Cardiac fibroblast (primary cell): ENCODE measurements at places on chromosomes 1 and 21.

DNA sequence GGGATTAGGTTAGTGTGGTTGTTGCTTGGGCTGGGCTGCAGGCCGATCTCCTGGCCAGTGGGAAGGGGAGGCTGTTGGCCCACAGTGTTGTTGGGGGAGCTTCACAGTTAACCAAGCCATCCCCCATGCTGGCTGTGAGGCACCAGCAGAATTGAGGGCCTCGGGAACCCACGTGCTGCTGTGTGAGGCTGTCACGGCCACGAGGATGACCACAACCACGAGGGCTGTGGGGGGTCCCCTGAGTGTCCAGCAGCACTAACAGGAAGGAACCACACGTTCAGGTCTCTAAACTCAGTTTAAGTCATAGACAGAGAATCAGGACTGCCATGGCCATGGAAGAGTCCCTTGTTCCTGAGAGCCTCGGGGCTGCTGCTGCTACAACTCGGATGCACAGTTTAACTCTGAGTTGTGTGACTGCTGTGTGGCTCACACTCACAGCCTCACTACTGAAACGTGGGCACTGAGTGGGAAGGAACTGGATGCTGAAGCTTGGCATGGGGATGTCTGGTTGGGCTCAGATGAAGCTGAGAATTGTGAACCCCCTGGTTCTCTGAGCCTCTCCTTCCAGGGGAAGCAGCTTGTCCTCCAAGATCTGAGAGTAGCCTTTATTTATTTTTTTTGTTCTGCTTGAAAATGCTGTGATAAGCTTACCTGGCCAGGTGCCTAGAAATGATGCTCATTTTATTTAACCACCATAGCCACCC is 4.8 kb upstream of the MMEL1 start:
- no peak for DNase-seq

- peak; percentile 72 for DNase-seq
Measured at GRCh38 chr1:52662645-52663313, 29.8 kb downstream of the SHISAL2A start.

- DNase-seq: no peak
Measured at GRCh38 chr21:39668369-39668768, 55.6 kb downstream of the B3GALT5 start.

DNA sequence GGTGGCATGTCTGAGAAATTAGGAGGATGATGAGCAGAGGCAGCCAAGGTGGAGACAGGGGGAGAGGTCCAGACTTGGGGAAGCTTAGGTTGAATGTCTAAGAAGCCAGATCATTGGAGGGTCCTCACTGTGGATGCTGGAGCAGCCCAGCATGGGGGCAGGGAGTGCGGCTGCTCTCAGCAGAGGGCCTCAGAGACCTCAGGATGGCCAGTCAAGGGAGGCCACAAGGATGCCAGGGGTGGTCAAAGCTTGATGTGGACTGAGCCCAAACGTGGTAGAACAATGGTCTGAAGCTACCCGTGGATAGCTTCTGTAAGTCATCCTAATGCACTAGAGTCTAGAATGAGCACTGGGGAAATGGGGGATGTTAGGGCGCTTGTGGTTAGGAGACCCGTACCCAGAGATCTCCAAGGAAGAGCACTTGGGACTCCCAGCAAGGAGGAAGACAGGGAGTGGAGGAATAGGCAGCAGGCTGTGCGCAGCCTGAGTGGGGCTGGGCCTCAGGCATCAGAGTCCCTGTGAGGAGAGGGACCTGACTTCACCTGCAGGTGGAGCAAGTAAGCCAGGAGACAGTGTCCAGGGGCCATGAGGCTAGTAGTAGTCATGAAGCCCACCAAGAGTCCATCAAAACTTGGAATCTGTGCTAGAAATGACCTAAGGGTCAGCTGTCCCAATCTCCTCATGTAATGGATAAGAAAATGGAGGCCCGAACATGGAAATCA is 4.3 kb upstream of the S100A9 start:
- DNase-seq: peak; percentile 18

- no peak for DNase-seq
Measured at GRCh38 chr1:85137660-85138059, 63.2 kb downstream of the SYDE2 start.

- peak; percentile 82 for DNase-seq
Measured at GRCh38 chr1:51296383-51297357, 33.7 kb downstream of the TTC39A start.

GRCh38 chr1:154253671-154254070 is 18.8 kb upstream of the HAX1 start:
- DNase-seq: peak; percentile 26

- no peak for DNase-seq
Measured at GRCh38 chr1:40273547-40274166, 15.6 kb downstream of the ZMPSTE24 start.

DNA sequence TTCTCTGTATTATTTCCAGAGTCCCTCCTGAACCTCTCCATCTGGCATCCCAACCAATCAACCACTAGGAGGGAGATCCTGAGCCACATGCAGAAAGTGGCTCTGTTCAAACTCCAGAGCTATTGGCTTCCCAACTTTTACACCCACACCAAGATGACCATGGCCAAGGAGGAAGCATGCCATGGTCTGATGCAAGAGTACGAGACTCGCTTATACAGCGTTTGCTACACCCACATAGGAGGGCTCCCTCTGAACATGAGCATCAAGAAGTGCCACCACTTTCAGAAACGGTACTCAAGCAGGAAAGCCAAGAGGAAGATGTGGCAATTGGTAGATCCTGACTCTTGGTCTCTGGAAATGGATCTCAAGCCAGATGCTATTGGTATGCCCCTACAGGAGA is 23.6 kb downstream of the RGSL1 start:
- DNase-seq: no peak

GRCh38 chr1:65255035-65255655 is 54.2 kb upstream of the DNAJC6 start:
- peak; percentile 24 for DNase-seq

DNA sequence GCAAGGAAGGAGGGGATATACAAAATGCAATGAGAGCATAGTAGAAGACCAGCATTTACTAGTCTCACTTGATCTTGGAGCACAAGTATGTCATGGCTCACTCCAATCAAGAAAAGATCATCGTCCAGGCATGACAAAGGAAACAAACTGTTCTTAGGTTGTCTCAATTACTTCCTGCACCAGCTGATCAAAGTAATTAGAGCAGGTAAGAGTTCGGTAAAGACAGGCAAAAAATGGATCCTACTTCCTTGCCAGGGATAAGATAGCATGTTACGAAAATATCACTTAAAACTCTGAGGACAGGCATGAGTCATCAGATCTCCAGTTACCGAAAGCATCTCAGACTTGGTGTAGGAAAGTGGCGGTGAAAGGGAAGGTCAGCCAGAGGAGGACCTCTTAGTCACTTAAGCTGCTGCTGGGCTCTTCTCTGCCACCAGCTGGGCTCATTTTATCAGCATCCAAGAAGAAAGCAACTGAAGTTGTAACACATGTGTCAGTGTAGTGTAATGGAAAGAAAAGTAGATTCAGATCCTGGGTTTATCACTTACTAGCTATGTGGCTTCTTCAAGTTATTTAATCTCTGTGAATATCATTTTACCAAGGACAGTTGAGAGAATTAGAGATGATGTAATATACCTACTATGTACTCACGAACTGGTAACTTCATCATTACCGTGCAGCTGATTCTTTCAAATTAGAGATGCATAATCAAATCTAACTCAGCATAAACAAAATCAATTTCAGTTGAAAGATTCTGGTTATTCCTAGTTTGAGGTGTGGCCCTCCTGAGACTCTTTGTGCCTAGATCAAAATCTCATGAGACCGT is 46.8 kb downstream of the XCL1 start:
- peak; percentile 69 for DNase-seq

DNA sequence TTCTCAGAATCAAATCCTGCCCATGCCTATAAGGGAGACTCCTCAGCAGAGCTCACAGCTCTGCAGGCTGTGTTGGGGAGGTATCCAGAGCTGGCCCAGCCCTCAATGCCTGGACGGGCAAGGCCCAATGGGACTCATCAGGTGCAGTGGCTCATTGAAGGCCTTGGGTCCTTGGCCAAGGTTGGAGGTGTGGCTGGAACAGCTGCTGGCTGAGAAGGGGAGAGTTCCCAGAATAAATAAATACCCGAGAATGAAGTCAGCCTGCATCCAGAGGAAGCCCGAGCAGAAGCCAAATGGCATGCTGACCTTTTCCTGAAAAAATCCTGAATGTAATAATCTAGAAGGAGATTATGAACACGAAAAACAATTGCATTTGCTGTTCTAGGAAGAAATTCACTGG is 25.2 kb upstream of the IKBKE start:
- DNase-seq: peak; percentile 49

GRCh38 chr1:61887931-61888564 is 145.8 kb downstream of the PATJ start:
- DNase-seq: peak; percentile 35

DNA sequence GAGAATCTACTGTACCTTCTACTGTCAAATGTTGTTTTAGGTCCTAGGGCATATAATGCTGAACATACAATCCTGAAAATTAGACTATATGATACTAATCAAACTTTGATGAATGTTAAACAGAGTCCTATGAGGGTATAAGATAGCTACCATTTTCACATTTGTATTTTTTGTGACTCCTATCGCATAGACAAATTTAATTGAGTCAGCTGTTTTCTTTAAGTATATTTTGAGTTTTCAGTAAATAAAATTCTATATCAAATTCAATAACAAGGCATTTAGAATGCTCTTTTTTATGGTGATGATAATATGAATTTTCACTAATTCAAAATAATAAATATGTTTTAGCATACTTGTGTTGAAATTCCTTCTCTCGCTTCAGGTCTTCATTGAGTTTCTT is 10.0 kb downstream of the LRRC39 start:
- DNase-seq: no peak

GRCh38 chr1:41574842-41575241 is 90.4 kb upstream of the EDN2 start:
- DNase-seq: no peak

DNA sequence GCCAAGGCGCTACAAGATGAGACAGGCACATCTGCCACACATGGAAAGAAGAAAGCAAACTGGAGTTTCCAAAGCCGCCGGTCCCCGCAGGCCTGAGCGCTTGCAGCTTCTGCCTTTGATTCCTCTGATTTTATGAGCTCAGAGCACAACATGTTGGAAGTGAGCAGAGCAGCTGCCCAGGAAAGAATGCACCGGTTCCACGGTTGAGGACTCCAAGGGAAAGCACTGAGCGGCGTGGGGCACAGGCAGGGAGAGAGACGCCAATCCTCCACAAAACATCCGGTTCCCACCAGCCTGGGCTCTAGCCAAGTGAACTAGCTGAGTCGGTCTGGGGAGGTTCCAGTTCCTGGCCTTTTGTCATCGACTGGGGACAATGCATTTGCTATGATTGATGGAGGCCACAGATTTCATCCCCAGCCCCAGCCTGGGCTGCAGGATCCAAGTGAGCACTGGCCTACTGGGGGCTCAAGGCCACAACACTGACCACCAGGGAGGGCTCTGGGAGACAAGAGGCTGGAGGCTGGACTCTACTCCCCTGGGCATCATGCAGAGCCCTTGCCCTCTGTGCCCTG is 253.1 kb upstream of the IRF2BP2 start:
- peak; percentile 84 for DNase-seq

- no peak for DNase-seq
Measured at GRCh38 chr1:238621405-238621804, 730.7 kb upstream of the ZP4 start.

DNA sequence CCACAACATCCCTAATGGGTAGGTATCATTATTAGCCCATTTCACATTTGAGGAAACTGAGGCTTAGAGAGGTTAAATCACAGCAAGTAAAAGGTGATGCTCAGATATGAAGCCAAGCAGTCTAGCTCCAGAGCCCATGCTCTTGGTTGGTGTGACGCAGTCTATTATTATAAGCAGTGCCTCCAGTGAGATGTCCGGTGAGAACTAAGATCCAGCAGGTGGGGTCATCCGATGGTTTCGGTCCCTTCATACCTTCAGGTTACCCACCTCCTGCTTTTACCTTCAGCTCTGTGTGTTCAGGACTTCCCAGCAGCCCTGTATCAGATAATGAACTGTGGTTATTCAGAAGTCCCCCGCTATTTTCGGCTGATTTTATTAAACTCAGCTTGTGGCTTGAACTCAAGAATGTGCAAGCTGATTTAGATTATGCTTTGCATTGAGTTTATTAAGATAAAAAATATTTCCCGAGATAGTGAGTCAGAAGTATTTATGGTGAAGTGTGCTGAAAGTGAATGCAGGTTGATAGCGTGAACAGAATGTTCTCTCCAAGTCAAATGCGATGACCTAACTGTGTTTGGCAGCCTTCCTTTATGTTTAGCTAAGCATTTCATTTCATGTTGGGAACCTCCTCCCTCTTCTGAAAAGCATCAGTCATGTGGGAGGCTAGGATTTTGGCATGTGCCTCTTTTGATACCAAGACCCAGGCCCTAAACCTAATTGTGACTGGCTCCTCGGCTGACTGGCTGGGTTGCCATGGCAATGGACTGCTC is 160.9 kb upstream of the UBE2U start:
- DNase-seq: peak; percentile 99

GRCh38 chr21:43851593-43851992 is 13.4 kb upstream of the AGPAT3 start:
- DNase-seq: no peak

DNA sequence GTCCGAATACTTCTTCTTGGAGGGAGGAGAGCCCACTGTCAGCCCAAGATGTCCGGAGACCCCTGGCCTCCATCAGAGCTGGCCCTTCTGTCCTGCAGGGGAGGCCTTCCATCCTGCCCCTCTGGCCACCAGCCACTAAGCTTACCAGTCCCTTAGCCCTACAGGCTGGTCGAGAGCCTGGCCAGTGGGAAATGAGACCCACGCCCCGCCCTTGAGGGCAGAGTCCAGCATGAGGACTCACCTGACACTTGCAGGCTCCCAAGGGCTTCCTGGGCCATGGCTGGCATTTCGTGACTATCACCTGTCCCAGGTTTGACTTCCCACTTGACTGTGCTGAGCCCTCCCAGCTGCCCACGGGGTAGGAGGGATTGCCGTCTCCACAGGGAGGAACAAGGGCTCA is 361.8 kb upstream of the VAMP3 start:
- no peak for DNase-seq

DNA sequence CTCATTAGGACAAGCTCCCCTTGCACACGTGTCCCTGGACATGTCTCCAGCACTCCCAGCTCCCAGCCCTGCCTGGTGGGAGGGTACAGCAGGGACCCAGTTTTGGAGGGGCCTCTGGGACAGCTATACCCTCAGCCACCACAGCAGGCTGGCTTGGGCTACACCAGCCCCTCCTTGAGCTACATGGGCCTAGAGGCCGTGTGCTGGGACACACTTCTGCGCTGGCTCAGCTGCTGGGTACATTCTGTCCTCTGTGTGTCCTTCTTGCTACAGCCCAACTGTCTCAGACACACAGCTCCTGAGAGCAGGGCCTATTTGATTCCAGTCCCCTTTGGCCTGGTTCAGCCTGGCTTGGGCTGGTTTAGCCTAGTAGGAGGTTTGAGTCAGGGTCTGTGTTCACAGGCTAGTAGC is 26.7 kb downstream of the DMAP1 start:
- peak; percentile 13 for DNase-seq

- DNase-seq: peak; percentile 27
Measured at GRCh38 chr1:35220976-35221375, 28.0 kb upstream of the SFPQ start.

DNA sequence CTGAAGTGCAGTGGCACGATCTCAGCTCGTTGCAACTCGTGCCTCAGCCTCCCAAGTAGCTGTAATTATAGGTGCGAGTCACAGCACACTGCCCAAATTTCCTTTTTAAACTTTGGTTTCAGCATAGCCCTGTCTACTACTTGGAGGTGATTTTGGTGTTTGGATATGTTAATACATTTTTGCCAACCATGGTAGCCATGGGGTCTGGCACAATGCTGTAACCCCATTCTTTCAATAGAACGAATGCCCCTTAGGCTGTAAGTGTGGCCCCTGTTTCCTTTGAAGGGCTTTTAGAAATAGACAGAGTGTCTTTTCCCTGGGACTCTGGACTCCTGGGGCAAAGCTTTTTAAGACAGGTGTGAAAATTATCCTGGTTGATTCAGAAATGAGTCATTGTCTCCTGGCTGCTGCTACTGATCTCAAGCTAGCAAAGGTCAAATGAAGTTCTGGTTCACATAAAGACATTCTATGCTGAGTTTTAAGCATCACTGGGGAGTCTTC is 141.1 kb upstream of the RUNX1 start:
- no peak for DNase-seq
